ENCODE measurements at places on chromosomes 5 and 9.

DNA sequence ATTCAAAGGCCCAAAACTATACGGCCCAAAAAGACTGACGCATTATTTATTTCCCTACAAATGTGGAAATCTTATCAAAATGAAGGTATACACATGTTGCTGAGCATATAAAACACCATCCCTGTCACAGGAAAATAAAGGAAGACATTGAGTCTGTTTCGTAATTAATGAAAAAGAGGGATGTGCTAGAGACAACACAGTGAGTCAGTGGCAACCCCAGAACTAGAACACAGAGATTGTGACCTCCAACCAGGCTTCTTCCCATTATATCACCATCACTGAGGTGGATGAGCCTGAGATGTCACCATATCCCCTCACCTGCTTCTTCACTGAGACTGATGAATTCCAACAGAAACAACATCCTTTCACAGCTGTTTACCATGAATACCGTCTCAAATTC lies 3.8 kb downstream of the NDUFA8 start:
- DNase-seq, result no peak

DNA sequence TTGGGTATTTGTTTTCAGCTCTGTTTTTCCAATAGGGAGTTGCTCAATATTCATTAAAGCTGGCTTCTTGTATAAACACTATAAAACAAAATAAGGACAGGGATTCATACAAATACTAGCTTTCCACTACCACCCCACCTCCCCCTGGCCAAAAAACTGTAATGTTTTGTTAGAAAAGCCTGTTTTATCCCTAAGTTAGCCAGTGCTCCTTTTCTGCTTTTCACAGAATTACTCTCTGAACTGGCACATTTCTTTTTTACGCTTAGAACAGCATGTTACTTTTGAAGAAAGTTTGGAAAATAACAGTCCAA lies 147.4 kb upstream of the DMRT1 start:
- DNase-seq, result no peak

- peak; percentile 88 for DNase-seq
Measured at GRCh38 chr9:110141227-110141793, 66.6 kb downstream of the C9orf152 start.

DNA sequence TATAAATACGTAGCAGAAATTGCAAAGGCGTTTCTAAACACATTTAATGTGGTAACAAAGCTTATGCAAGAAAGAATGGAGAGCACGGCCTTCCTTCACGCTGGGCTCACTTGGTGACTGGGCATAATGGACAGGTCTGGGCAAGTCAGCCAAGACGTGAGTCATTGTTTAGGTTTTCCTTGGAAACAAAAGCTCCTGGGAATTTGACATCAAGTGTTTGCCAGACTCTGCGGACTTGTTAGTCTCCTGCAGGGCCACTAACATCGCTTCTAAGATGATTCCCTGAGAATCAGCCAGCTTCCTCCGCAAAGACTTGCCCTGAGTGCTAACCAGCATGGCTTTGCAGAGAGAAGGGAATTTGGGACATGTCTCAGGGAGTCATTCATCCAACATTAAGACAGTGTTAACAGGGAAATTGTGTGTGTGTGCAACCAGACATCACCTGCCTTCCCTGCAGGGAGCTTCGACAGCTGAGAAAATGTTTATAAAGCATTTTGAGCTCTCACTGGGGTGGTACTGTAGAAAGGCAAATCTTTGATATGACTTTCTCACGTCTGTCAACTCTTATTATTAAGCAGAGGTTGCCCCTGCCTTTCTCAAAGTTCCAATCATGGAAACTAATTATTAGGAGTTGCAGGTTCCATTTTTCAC lies 182.5 kb downstream of the NTRK2 start:
- DNase-seq, result no peak

- no peak for DNase-seq
Measured at GRCh38 chr9:5817862-5818261, 15.1 kb downstream of the ERMP1 start.

Data from HS-27A (cell line).